ENCODE measurements at places on chromosomes 1 and 21. TPM values are rescaled to one million over a fixed set of nuclear protein-coding genes. Genes with fewer than 3 reads are reported as not detected.

The ADAMTS4 gene
- total RNA-seq = 125 TPM

The RGS7 gene
- not detected for total RNA-seq

The DMBX1 gene
- not detected for total RNA-seq

The SYCP1 gene
- not detected for total RNA-seq

The HES3 gene
- not detected for total RNA-seq

All from posterior vena cava (tissue), 2 donors.